ENCODE measurements at places on chromosomes 4 and X. TPM values are rescaled to one million over a fixed set of nuclear protein-coding genes. Genes with fewer than 3 reads are reported as not detected.

MAD2L1 gene
- total RNA-seq = 0.88 TPM

RHOXF2B gene
- not detected for total RNA-seq

ARX gene
- not detected for total RNA-seq

NWD2 gene
- total RNA-seq = not detected

TLR3 gene
- total RNA-seq = 1.7 TPM

FBXL5 gene
- 96.1 TPM for total RNA-seq

ANXA10 gene
- total RNA-seq = 5.9 TPM

FAM156B gene
- 14.9 TPM for total RNA-seq
